RCC 7860 (cell line): ENCODE measurements at places on chromosomes 7 and 10.

- DNase-seq, result no peak
These were observed 16.9 kb downstream of the GCK start for GRCh38 chr7:44172352-44172751.

DNA sequence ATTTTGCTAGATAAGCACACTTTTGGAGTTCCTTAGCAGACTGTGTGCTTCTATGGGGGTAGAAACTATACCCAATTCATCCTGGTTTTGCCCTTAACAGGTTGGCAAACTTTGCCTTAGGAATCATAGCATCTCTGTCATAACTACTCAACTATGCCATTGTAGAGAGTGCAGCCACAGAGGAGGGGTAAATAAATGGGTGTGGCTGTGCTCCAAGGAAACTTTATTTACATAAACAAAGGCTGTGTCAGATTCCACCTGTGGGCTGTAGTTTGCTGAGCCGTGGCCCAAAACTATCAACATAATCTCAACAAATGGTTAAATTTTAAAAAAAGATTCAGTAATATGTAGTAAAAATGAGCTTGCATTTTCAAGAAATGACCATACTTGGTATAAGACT is 51.6 kb upstream of the LAMB1 start:
- DNase-seq, result no peak

GRCh38 chr7:94182066-94182465 is 177.9 kb upstream of the BET1 start:
- peak; percentile 70 for DNase-seq

DNA sequence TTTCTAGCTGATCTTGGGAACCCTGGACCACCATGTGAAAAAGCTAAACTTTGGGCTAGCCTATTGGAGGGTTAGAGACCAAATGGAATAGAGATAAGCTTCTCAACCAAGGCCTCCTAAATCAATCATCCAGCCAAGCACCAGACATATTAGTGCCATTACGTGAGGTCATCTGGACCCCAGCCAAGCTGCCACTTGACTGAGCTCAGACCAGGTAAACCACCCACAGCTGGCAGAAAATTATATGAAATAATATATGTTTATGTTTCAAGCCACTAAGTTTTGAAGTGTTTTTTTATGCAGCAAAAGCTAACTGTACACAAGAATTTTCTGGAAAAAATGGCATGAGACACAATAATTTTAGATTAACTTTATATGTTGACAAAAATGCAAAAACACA is 82.6 kb upstream of the PCGF5 start:
- no peak for DNase-seq

DNA sequence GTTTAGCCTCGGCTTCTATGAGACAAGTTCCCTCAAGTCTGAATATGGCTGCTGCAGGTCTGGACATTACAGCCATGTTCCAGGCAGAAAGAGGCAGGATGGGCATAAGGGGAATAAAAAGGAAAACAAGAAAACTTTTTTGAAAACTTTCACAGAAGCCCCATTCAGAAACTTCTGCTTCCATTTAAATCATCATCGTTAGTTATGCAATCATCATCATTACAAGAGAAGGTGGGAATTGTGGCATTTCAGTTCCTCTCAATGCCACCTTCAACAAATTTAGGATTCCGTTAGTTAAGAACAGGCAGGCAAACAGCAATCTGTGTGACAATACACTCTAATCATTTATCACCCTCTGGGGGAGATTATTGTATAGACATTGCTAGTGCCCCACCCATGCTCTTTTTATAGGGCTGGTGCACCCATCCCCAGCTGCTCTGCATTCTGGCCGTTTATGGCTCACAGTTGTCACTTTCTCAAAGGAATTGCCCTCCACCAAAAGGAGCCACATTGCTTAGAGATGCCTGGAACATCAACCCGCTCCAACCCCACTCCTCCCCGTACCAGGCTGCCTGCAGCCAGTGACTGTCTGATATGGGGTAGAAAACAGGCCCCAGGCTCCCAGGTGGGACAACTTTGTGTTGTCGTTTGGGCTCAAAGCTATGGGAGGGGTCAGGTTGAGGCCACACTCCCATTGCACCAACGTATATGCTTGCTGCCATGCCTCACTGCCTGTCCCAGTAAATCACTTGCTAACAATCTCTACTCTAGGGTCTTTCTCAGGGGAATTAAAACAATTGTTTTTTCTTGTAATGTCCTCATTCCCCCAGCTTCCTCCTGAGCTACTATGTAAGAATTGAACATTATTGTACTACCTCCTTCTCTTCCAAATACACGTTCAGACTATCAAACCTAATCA is 24.2 kb downstream of the ITGB8 start:
- DNase-seq, result no peak

DNA sequence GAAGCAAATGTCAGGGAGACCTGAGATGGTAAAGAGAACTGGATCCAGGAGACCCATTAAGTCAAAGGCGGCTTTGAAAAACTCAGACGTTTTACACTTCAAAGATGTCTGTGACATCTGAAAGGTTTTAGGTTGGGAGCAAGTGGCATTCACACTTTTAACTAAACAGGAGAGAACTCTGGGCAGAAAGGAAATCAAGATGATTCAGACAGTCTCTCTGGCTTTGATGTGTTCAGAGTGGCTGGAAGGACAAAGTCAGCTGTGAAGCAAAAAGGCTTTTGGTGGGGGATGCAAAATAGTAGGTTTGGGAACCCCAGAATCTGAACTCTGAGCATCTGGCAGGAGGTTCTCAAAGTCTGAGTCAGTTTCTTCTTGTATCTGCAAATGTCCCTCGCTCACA is 66.6 kb downstream of the PRKCQ start:
- no peak for DNase-seq

DNA sequence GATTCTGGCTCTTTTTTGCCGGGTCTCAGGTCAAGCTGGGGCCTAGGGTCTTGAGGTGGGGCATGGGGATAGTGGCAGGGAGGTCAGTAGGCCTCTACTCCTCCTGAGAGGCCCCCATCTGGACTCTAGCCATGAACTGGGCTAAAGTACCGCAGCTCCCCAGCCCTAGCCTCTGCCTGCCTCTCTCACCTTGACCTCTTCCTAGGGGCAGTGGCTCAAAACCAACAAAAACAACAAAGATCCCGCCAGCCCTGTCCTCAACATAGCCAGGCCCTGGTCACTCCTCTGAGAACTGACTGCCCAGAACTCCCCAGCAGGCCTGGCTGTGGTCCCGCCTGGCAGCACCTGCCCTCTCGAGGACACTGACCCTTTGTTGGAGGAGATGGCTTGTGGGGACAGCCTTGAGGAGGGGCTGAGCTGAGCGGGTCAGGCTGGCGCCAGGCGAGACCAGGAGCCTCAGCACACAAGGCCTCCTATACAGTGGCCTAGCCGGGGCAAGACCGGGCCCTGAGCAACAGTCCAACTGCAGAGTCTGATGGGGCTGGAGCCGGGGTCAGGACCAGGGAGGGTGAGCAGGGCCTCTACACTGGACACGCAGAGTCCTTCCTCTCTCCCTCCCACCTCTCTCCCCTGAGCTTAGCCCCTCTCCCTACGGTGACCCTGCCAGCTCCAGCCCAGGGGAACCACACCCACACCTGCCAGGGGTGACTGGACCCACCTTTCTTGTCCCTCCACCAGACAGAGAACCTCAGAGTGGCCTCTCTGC is 11.6 kb upstream of the PPIF start:
- DNase-seq, result no peak

DNA sequence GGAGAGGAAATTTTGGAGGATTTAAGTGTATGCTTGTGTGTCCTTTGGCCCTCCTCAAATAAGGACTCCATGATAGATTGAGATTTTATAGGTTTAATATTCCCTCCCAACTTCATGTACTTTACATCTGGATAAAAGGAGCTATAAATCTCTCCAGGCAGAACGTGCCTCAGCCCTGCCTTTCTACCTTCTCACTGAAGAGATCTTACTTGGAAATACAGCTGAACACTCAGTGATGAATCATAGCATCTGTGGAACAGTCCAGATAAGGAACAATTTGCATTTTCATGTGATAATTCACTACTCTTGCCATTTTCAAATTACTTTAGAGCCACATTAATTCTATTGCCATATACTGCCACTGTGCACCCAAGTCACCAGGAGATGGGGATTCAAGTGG is 364.6 kb upstream of the PODXL start:
- no peak for DNase-seq

DNA sequence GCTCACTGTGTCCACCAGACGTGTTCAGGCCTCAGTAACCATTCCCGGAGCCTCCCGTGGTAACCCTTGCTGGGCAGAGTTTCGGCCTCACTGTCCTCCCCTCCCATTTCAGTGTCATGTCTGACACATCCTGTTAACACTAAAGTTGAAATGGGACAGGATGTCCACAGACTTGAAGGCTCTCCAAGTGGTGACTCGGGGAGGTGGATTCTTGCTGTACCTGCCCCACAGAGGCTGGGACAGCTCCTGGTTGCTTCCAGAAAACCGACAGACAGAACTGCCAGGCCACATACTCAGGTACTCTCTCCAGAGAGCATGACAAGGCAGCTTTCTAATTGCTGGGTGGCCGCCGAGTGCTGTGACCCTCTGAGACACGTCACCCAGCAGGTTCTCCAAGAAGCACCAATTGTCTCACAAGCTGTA is 17.9 kb upstream of the CYTH3 start:
- DNase-seq, result peak; percentile 31

DNA sequence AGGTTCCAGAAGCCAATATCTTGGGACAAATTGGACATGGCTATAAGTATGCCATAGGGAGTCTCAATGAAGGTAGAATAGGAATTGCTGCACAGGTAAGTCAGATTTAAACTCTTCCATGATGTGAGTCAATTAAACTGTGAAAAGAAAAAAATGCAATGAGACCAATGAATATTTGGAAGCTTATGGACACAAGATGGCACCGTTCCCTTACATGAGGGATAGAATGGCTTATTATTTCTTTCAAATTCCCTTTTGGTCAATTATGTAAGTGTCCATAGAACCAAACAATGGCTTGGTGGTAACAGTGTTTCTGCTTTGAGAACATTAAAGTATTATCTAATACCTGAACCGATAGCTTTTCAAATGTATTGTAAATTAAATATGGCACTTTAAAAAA is 35.6 kb downstream of the ACADSB start:
- DNase-seq, result no peak

- DNase-seq, result no peak
These were observed 35.2 kb downstream of the KCNMA1 start for GRCh38 chr10:77602231-77602912.

DNA sequence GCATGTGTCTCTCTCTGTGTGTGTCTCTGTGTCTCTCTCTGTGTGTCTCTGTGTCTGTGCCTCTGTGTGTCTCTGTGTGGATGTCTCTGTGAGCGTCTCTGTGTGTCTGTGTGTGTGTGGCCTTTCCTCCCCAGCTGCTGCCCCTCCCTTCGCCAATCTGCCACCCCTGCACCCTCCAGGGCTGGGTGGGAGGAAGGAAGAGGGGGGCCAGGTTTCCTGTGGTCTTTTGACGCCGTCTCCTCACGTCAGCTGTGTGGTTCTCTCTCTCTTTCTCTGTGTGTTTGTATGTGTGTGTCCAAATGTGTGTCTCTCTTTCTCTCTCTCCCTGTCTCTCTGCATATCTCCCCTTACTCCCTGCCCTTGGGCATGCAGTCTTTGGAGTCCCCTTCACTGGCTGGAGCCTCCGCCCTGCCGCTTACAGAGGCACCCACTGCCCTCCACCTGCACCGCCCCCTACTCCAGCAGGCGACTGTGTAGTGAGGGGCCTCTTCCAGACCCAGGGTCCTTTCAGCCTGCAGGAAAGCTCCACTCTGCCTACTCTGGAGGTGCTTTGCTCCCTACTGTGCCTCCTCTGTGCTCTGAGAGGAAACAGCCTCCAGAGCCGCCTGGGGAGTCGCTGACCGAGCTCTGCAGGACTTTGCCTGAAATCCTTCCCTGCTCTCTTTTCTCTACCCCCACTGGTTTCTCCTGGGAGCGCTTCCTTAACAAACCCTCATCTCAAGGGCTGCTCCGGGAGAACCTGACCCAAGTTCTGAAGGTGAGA is 44.2 kb upstream of the C10orf71 start:
- DNase-seq, result no peak

DNA sequence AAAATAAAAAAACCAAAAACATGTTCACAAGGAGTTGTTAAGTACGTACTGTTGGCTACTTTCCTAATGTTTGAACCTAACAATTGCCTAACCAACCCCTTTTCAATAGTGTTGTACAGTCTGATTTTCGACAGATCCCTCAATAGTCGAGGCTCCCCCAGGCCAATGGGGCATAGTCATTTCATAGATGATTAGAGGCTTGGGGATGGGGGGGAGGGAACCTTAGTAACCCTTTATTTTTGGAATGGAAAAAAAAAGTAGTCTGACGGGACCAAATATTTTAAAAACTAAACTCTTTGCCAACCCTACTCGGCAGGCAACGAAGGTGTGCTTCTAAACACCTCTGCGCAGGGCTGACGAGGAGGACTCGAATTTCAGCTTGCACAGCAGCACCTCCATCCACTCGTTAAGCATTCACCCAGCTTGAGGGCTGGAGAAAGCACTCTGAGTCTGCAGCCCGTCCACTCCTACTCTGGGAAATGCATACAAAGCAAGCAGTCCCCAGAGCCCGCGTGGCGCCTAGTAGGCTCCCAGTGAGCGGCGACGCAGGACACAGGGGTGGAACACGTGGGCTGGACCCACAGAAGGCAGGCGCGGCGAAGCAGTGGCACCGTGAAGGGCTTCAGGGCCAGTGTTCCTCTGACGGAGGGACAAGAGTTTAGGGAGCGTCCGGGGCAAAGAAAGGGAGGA is 899 bp downstream of the PUS7 start:
- DNase-seq, result peak; percentile 66

DNA sequence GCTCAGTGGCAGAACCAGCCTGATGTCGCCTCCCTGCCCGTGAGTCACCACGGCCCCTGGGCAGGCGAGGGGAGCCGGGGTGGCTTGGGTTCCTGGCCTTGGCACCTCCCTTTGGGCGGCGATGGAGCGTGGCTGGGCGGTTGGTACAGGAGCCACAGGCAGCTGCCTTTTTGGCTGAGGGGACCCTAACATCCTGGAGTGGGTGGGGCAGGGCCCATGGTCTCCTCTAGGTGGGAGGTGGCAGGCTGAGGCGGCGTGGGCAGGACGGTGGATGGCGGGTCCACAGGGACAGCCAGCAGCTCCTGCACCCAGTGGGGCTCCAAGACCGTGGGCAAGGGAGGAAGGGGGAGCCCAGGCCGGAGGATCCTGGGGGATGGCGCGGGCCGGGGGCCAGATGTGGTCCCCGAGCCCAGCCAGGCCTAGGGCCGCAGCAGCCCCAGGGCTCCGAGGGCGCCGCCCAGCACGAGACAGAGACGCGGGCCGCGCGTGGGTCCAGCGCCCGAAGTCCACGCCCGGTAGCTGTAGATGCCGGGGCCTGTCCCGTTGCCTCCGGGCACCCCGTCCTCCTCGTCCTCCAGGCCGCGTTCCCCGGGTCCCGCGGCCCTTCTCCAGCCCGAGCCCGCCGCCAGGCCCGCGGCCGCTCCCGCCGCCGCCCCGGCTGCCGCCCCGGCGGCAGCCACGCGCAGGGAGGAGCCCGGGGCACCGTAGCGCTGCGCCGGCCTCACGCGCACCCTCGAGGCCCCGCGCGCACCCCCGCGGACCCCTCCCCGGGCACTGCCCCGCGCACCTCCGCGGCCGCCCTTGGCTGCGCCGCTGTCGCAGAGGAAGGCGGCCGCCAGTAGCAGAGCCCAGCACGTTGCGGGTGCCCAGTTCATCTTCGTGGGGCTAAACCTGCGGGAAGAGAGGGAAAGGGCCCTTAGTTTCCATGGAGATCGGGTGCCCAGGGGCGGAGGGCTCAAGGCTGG is 1.3 kb downstream of the SPRN start:
- DNase-seq, result no peak
